ENCODE measurements at places on chromosomes 4 and X. TPM values are rescaled to one million over a fixed set of nuclear protein-coding genes. Genes with fewer than 3 reads are reported as not detected.

- DNase-seq, result no peak
Observed at GRCh38 chr4:5609306-5610007, 98.9 kb downstream of the EVC2 start.

- no peak for DNase-seq
Observed at GRCh38 chrX:40094041-40094899, 3.5 kb downstream of the BCOR start.

The MND1 gene
- 16.5 TPM for polyA plus RNA-seq

The BGN gene
- 0.05 TPM for polyA plus RNA-seq
